T-helper 2 cell treated with Interferon-gamma antibody and Interleukin-4, amounts not matched to agents 5 μg/mL and 100 μg/mL, for 36 hours (primary cell): ENCODE measurements at places on chromosomes 3 and 15.

DNA sequence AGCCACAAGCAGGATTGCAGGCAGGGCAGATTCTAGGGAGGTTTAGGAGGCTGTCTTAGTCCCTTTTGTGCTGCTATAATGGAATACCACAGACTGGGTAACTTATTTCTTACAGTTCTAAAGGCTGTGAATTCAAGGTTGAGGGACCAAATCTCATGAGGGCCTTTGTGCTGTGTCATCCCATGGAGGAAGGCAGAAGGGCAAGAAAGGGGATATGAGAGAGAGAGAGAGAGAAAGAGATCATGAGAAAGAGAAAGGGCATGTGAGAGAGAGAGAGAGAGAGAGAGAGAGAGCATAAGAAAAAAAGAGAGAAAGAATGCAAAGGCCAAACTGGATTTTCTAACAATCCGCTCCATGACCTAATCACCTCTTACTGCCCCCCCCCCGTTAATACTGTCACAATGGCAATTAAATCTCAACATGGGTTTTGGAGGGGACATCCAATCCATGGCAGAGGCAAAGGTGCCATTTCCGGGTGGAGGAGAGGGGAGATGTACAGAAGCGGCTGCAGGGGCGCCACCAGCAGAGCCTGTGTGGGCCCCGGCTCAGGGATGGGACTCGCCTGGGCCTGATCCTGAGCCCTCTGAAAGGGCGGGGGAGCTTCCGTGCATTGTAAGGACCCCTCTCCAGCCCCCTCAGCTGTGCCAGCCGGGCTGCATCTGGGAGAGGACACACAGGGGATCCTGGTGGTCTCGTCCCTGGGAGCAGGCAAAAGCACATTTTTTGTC is 20.5 kb downstream of the MRPS11 start:
- no peak for DNase-seq

GRCh38 chr3:146817704-146818103 is 212.6 kb upstream of the PLSCR5 start:
- DNase-seq: no peak

- DNase-seq: no peak
These were observed 37.2 kb upstream of the CPB1 start for GRCh38 chr3:148790370-148790769.

DNA sequence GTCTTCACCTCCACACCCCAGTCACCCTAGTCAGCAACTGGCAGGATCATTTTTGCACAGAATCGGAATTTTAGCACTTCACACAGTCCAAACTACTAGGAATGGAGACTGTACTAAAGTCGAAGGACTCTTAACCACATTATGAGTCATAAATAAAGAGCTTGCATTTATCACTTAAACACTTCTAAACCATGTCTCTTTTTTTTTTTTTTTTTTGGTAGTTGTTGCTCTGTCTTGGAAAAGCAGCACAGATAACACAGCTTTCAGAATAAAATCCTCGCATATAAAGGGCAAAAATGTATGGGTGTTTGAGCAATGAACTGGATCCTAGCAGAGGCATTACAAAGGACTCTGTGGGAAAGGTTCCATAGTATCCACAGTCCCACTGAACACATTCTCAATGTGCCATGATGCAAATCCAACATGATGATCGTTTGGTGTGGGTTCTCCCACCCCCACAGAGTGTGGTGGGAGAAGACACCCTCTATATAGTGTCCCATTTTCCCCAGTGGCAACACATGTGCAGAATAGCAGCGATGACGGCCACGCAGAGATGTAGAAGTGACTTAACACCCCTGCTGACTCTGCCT is 47.1 kb downstream of the FOXP1 start:
- no peak for DNase-seq
